ENCODE measurements at places on chromosomes 3 and 15. TPM values are rescaled to one million over a fixed set of nuclear protein-coding genes. Genes with fewer than 3 reads are reported as not detected.
A peak's percentile ranks its signal among the peaks of the same experiment; 100 is the strongest.

DNA sequence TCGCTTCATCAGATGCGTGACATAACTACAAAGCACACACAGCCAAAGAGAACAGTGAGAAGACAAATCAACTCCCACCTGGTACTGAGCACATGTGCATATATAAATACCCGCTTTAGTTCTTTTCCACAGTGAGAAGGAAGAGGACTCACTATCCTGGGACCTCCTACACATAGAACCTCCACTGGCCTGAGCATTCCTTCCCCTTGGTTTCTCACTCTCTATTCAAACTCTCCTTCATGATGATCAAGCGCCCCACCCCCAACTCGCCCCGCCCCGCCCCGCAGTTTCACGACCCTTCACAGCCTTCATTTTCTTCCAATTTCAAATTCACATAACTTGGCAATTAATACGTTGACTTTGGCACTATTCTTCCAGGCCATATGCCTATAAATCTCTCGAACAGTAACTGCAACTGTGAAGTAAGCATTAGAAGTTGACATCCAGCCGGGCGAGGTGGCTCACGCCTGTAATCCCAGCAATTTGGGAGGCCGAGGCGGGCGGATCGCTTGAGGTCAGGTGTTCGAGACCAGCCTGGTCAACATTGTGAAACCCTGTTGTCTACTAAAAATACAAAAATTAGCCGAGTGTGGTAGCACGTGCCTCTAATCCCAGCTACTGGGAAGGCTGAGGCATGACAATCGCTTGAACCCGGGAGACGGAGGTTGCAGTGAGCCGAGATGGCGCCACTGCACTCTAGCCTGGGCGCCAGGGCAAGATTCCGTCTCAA is 1.1 kb downstream of the RPS17 start:
- no peak for DNase-seq

- no peak for DNase-seq
Measured at GRCh38 chr15:98547741-98548138, 100.6 kb upstream of the IGF1R start.

Gene ADAMTSL3
- total RNA-seq, result not detected

DNA sequence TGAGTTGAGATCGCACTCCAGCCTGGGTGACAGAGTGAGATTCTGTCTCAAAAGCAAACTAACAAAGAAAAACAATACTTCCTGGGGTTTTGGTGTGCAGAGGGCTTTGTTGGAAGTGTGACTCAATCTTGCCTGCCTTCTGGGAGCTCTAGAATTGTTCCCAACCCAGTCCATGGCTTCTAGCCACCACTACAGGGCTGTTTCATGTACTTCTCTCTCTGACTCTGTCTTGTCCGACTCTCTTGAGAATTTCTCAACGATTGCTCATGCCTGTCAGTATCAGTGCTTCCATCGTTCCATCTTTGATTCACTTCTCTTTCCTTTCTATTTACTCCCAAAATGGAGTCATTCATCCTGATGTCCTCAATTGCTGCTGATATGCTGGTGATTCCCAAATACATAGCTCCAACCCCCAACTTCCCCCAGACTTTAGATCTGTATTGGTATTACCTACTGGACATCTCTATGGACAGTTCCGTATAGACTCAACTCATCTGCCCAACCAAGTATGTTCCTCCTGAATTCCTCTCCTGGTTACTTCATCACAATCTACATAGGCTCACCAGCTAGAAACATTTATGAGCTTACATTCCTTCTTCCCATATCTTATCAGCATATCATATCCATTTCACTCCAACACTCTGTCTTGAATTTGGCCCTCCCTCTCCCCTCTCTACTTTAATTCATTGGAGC is 1.8 kb upstream of the AP2M1 start:
- peak; percentile 87 for DNase-seq

DNA sequence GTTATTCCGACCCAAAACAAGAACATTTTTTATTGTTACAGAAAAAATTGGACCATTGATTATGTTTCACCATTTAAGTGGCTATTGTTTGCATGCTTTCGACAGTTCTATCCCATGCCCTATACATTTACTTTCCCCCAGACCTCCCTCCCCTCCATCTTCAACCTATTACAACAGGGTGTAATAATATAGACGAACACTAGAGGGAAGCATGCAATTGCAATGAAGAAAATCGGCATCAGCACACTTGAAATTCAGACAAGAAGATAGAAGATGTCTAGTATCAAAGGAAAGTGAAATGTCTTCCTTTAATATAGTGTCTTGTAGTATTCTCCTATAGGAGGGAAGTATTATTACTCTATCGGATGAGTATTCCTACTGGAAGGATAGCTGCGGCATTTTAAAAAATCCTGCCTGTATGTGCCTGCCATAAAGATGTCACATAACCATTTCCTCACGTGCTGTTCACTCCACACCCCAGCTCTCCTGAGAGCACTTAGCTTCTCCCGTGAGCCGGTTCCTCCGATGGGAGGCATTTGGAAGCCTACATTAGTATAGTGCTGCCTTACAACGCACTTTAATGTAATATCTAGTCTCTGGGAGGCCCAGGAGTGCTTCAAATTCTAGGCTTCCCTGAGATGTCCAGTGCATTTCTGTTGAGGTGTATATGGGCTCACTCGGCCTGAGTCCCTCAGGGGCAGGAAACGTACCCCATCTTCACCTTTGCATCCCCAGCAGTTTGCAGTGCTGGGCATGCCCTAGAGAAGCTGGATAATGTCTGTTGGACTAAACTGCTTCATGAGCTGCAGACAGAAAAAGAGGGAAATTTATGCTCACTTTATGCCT is 17.8 kb upstream of the ERICH6 start:
- DNase-seq, result peak; percentile 64

GRCh38 chr15:96992817-96993216 is 662.3 kb downstream of the NR2F2 start:
- peak; percentile 13 for DNase-seq
